ENCODE measurements at places on chromosomes 11 and 22.

- DNase-seq: no peak
Observed at GRCh38 chr11:23406131-23406819, 546.0 kb upstream of the CCDC179 start.

GRCh38 chr11:6411594-6412031 is 7.3 kb downstream of the APBB1 start:
- no peak for DNase-seq

DNA sequence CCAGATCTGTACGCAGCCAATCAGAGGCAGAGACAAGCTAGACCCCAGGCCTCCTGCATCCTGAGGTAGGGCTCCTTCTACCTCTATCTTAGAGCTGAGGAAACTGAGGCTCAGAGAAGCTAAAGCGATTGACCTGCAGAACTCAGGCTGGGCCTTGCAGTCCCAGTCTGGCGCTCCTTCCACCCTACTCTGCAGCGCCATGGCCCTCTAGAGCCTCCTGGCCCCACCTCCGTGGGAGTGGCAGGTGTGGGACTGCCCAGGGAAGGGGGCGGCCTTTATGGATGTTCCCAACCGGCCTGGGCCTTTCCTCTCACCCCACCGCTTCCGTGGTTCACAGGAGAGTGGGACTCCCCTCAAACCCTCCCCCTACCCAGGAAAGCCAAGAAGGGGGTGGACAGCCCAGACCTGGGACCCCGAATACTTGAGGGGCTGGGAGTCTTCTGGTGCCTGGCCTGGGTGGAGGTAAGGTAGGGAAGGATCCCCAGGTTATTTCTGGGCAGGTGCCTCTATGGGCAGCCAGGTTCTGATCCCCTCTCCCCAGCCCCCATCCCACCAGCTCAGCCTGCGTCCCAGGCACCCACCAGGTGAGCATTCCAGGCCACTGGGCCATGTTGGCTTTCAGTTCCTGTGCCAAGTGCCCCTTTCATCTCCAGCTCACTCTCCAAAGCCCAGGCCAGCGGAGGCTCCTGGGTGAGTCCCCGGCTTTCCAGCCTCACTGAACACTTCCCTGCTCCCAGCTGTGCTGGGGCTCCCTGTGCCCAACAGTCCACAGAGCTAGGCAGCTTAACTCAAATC is 3.0 kb downstream of the WNT11 start:
- DNase-seq: no peak

GRCh38 chr11:61762798-61763197 is 10.4 kb downstream of the MYRF start:
- DNase-seq: no peak

GRCh38 chr11:79066456-79067351 is 374.1 kb downstream of the TENM4 start:
- no peak for DNase-seq

DNA sequence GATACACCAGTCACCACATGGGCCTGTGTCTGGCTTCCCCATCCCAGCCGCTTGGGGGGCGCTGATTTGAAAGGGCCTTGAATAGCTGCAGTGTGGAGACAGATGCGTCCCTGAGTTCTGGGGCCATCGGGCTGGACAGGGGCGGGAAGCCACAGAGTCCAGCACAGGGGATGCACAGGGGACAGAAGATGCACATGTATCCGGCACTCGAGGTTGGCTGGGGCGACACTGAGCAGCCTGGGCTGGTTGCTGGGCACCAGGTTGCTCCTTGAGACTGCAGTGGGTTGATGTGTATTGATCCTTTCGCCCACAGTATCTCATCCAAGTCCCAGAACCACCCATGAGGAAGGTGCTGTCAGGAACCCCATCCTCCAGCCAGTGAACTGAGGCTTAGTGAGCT is 99.3 kb upstream of the SYT13 start:
- no peak for DNase-seq

GRCh38 chr11:134132808-134133207 is 63.9 kb downstream of the JAM3 start:
- no peak for DNase-seq

All from stimulated activated CD4-positive, alpha-beta T cell treated with anti-CD3 and anti-CD28 coated beads, TNF-alpha, amount 100 ng/mL, for 24 hours (primary cell).